ENCODE measurements at places on chromosomes 11 and 22.

DNA sequence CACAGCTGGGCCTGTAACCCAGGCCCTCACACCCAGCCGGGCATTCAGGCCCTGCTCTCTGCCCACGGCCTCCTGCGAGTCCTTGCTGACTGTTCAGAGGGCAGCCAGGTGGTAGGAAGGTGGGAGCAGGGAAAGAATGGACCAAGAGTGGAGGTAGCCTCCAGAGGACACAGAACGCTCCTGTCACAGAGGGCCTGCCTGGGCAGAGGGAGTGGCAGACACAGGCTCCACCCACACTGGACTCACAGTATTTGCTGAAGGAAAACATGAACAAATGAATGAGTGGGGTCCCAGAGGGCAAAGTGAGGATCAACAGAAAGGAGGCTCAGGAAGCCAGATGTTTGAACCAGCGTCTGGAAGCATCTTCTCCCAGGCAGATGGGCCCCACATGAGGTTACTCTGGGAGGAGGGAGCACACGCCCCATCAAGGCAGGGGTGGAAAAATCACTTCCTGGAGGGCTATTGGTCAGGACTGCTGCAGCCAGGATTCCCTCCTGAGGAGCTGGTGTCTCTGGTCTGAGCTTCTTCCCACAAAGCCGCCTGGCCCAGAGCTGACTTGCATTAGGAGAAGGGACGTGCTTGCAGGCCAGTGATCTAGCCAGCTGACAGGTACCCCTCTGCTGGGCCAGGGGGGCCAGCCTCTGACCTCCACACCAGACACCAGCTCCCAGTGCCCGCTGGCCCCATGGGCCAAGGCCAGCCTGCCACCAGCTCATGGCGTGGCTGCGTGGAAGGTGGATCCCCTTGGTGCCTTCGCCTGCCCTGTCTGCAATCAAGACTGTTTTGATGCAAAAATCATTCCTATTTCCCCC lies 84.0 kb downstream of the THAP12 start:
- DNase-seq, result no peak

GRCh38 chr11:30631148-30631547 lies 45.0 kb upstream of the MPPED2 start:
- DNase-seq, result no peak

DNA sequence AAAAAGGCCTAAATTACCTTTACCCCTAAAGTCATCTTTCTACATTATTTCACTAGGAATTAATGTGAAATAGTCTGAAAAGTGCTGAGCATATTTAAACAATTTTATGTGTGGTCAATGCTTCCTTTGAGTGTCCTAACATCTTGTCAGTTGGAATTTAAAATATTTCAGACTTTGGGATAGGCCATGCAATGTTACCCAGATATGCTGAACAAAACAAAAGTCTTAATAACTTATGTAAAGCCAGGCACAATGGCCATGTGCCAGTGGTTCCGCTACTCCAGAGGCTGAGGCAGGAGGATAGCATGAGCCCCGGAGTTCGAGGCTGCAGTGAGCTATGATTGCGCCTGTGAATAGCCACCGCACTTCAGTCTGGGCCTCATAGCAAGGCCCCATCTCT lies 137.4 kb downstream of the CADM1 start:
- DNase-seq, result peak; percentile 27

DNA sequence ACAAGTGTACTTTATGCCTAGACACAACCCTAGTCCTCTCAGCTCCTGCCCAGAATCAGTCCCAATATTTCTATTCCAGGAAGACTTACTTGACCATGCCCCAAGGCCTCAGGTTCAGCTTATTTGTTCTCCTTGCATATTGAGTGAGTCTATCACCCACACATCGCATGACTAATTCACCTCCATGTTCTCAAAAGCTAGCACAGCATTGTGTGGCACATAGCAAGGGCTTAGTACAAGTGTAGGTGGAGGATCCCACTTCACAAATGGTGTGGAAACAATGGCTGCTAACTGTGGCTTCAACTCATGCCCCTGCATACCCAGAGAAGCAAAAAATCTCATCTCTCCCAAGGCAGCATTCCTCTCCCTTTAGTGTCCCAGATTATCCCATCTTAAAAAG lies 602.6 kb upstream of the API5 start:
- no peak for DNase-seq

GRCh38 chr11:34616830-34617504 lies 3.9 kb upstream of the EHF start:
- no peak for DNase-seq

Measured in fibroblast of skin of back (primary cell).